ENCODE measurements at places on chromosomes 5 and 9. TPM values are rescaled to one million over a fixed set of nuclear protein-coding genes. Genes with fewer than 3 reads are reported as not detected.

- DNase-seq: no peak
Measured at GRCh38 chr9:73565833-73566465, 414.3 kb downstream of the ANXA1 start.

GRCh38 chr5:28810751-28811136, 1772.4 kb upstream of the CDH9 start:
- no peak for DNase-seq

DNA sequence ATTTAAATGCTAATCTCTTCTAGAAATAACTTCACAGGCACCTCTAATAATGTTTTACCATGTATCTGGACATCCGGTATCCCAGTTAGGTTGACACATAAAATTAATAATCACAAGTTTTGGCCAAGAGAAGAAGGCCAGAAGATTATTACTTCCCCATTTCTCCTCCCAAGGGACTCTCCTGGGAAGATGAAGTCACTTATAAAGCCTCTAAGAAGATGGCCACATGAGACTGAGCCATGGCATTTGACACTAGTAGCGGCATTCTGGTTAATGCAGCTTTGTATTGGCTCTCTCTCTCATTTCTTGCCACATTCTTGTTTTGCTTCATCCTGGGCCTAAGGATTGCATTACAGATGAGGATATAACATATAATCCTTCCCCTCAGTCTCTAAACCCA, 34.5 kb upstream of the RASA1 start:
- DNase-seq: no peak

GRCh38 chr9:134669399-134669955, 27.9 kb downstream of the COL5A1 start:
- no peak for DNase-seq

CAMK2A gene
- 3.2 TPM for polyA plus RNA-seq

GDA gene
- not detected for polyA plus RNA-seq

RAD23B gene
- 111 TPM for polyA plus RNA-seq

GPRIN1 gene
- polyA plus RNA-seq: 0.36 TPM
